ENCODE measurements at places on chromosomes 4 and X.

GRCh38 chr4:110200689-110201088 lies 2.3 kb upstream of the ELOVL6 start:
- no peak for DNase-seq

- no peak for DNase-seq
Observed at GRCh38 chr4:77800077-77800476, 19.1 kb downstream of the CNOT6L start.

GRCh38 chr4:31083456-31083855 lies 363.3 kb downstream of the PCDH7 start:
- DNase-seq: no peak

GRCh38 chrX:110734271-110734670 lies 61.3 kb downstream of the CHRDL1 start:
- no peak for DNase-seq

DNA sequence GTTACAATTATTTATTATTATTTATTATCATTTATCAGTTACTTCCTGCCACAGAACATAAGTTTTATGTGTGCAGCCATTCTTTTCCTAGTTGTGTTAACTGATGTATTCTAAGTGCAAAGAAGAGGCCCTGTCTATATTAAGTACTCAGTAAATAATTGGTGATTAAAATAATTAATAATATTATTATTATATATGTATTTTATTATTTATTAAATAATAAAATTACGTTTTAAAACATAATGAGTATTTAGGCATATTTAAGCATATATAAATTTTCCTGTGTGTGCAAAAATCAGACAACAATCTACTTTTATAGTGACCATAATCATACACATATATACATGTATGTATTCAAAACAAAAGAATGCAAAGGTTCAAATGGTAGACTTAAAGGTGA lies 1871.6 kb upstream of the IGFBP7 start:
- DNase-seq: no peak

GRCh38 chr4:16617011-16617410 lies 281.4 kb downstream of the LDB2 start:
- no peak for DNase-seq

DNA sequence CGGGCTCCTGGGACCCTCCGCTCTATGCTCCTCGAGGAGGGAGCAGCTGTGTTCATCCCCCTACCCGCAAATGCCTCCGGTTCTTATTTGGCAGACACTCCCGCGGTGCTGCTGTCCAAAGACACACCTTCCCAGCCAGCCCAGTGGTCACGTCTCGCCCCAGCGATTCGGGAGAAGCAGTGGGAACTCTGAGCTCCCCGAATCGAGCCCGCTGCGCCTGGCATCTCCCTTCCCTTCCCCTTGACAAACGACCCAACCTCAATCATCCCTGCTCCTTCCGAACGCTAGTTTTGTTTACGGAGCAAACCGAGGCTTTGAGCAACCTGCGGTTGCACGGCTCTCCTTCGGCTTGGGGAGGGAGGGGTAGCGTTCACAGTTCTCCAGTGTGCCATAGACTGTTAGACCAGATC lies 317 bp upstream of the FRMPD4 start:
- DNase-seq: no peak

- DNase-seq: peak; percentile 82
Observed at GRCh38 chr4:78747475-78747922, 28.7 kb upstream of the BMP2K start.

DNA sequence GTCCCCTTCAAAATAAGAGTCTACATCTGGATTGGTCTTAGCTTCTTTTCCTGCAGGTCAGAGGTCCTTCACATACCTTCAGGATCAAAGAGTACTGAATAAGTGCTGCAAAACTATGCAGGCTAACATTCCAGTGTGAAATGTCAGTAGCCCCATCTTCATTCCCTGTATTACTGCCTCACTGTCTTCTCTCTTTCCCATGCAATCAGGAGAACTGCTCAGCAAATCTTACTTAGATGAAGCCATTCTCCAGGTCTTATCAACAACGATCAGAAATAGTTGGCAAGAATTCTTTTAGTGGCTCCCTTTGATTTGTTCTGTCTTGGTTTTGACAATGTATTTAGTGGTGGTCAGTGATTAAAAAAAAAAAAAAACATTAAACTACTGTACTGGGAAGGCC lies 26.0 kb upstream of the IQCM start:
- DNase-seq: no peak

- no peak for DNase-seq
Observed at GRCh38 chr4:1243451-1244080, 5.4 kb downstream of the CTBP1 start.

- DNase-seq: no peak
Observed at GRCh38 chr4:5969336-5969735, 48.9 kb downstream of the C4orf50 start.

DNA sequence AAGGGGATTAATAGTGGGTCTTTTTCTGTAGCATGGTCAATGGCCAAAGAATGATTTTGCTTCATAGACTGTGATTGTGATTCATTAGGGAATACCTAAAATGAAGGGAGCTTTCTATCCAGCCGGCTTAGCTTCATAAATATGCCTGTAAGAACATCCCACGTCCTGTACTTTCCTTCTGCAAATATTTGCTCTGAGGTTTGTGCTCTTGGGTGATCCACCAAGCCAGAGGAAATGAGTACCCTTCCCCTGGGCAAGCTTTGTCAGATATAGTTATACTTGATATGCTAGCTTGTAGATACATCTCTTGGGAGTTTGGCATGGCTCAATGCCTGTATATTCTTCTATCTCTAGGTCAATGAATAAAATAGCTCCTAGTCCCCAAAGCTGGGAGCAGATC lies 28.2 kb upstream of the SPARCL1 start:
- DNase-seq: no peak

DNA sequence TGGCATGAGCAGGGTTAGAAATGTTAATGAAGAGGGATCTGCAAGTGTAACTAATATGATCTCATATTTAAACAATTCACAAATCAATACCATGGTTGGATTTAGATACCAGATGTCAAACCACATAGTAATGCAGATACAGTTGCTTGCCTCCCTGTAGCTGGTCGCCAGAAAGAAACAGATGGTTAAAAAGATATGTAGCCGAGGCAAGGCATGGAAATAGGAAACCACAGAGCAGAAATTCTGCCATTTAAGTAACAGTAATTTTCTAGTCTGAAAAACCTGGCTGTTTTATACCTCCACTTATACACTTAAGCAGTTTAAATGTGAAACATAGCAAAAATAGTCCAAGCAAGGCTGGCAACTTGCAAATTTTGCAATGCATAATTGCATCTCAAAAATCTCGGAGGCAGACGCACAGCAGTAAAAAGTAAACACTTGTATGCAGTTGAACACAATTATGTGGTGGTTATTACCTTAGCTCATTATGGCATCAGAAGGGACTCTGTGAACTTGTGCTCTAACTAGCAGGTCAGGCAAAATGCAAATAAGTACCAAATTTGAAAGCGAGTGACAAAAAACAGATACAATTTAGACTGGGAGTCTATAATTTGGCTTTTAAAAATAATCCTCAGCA lies 126.8 kb downstream of the NAA11 start:
- no peak for DNase-seq

- no peak for DNase-seq
Observed at GRCh38 chr4:79979785-79980437, 93.1 kb downstream of the ANTXR2 start.

- DNase-seq: no peak
Observed at GRCh38 chrX:132565273-132565672, 76.4 kb upstream of the MBNL3 start.

DNA sequence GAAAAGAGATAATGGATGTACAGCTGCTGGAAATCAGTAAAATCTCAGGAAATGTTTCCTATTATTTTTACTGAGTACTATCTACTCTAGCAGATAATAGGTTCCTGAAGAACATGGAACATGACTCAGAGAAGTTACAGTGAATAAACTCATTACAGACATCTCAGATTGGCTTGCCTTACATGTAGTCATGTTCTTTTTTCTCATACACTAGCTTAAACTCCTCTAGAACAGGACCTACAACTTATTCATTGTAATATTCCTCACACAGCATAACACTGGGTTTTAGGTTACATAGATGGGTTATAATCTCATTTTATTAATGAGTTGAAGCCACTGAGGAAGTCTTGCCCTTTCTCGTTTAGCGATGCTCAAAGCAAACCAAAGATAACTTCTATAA lies 86.9 kb upstream of the BMP2K start:
- no peak for DNase-seq

DNA sequence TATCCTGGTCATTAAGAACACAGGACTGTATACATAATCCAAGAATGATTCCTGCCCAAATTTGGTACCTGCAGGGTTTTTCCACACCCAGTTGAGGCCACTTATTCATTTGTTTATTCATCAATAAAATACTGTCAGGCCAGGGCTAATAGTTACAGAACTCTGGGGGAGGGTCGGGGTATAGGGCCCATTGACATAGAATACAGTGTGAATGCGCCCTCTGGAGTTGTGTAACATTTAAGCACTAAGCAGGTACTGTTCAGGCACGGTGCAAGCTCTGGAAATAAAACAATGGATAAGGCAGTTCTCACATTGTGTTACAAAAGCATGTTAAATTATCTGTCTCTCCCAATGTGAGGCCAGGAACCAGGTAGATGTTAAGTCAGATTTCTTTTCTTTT lies 30.8 kb upstream of the LRBA start:
- DNase-seq: no peak
